ENCODE measurements at places on chromosomes 3 and 15.

GRCh38 chr3:39762537-39763070, 46.8 kb upstream of the MYRIP start:
- no peak for DNase-seq

DNA sequence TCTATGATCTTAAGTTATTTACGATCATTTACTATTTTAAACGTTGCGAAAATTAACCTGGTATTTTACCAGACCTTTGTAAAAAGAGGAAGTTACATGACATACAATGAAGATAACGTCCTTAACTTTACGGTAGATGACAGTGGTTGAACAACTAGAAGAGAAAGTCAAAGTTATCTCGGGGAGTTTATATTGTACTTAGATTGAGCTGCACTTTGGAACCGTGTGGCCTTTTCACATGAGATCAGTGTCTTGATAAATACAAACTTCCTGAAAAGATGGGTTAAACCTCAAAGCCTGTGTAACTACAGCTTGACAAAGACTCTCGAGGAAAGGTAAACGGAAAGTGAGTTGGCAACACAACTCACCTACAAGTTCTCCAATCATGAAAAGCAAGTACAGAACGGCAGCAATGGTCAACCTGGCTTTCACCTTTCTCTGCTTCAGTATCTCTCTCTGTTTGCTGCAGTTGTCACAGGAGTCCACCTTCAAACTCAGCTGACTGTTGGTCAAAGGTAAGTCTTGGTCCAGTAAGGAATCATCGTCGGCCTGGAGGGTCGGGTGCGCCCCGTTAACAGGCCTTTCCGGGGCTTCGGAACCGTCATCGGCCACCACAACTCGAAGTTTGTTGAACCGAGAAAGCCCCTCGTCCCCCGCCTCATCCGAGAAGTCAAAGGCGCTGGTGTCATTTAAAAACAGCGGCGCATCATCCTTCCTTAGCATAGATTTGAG, 793 bp downstream of the SLC30A4 start:
- DNase-seq: no peak

DNA sequence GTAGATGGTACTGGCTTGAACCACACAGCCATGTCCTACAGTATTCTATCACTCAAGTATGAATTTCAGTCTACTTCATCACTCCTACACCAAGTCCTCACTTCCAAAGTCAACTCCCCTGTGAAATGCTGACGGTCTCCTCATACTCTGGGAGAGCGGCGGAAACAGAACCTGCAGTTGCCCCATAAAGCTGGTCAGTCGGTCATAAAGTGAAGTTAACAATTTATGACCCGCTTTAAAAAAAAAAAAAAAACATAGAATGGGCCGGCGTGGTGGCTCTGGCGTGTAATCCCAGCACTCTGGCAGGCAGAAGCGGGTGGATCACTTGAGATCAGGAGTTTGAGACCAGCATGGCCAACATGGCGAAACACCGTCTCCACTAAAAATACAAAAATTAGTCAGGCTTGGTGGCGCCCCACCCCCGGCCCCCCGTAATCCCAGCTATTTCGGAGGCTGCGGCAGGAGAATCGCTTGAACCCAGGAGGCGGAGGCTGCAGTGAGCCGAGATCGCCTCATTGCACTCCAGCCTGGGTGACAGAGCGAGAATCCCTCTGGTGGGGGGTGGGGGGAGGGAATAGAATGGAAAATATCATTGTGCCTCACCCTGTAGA, 2.1 kb downstream of the TRANK1 start:
- no peak for DNase-seq

- DNase-seq: no peak
Observed at GRCh38 chr3:188243124-188243795, 89.3 kb downstream of the LPP start.

- no peak for DNase-seq
Observed at GRCh38 chr15:82653483-82654168, 6.5 kb upstream of the CPEB1 start.

DNA sequence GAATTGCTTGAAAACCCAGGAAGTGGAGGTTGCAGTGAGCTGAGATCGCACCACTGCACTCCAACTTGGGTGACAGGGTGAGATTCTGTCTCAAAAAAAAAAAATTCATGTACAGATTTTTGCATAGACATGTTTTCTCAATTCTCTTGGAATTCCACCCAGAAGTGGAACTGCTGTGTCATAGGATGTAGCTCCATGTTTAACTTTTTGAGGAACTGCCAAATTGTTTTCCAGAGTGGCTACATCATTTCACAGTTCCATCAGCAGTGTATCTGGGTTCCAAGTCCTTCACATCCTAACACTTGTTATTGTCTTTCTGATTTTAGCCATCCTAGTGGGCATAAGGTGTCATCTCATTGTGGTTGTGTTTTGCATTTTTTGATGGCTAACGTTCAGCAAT, 9.9 kb downstream of the CAPN7 start:
- no peak for DNase-seq

DNA sequence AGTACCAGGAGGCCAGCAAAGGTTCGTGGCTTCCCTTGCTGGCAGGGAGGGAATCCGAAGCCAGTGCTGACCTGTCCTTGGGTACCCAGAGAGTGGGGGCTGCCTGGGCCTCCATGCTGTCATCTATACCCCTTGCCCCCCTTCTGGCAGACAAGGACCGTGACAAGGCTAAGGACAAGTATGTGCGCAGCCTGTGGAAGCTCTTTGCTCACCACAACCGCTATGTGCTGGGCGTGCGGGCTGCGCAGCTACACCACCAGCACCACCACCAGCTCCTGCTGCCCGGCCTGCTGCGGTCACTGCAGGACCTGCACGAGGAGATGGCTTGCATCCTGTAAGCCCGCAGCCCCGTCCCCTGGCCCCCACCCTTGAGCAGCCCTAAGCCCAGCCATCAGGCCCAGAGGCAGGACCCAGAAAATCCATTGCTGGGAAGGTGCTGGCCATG, 2.8 kb downstream of the FES start:
- no peak for DNase-seq

DNA sequence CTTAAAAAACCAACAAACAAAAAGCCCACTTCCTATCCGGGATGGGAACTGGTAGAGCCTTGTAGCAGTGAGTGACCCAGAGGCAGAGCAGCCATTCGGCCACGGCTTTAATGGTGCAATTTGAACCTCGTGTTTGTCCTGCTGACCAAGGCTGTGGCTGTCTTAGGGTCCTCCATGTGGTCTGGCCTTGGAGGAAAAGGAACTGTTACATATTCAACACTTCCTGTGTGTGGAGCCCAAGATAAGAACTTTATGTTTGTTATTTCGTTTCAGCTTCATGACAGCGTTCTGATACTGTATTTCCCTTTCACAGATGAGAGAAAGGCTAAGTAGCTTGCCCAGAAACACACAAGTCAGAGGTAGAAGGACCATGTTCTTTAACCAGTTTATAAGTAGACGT, 269.8 kb downstream of the SV2B start:
- DNase-seq: no peak

DNA sequence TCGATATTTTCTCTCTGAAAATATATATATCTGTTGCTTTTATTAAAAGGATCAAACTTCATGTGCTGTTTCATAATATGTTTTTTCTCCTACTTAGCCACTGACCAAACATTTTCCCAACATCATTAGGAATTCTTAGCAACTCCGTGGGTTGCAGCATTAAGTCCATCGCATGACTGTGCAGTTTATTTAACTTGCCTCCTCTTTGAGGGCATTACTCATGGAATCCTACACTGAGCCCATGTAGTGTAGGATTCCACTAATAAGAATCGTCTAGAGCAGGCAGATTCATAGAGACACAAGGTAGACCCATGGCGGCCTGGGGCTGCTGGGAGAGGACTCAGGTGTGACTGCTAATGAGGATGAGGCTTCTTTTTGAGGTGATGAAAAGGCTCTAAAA, 49.3 kb downstream of the CMTM6 start:
- no peak for DNase-seq

- no peak for DNase-seq
Observed at GRCh38 chr3:48215466-48215865, 7.8 kb upstream of the CAMP start.

- DNase-seq: no peak
Observed at GRCh38 chr15:77810130-77810571, 177.4 kb upstream of the LINGO1 start.

GRCh38 chr15:91165850-91166249, 65.8 kb downstream of the SV2B start:
- no peak for DNase-seq

GRCh38 chr3:157261000-157261399, 101.1 kb upstream of the CCNL1 start:
- no peak for DNase-seq

DNA sequence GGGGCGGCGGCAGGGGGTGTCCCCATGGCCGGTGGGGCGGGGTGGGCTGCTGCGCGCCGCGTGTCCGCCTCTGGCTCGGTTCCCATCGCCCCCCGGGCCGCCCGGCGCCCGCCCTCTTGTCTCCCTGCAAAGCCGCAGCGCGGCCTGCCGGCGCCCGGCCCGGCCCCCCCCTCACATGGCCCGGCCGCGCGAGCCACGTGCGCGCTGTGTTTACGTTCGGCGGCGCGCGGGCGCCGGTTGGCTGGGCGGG, 502 bp downstream of the NR1D2 start:
- no peak for DNase-seq

GRCh38 chr3:178107804-178108203, 428.4 kb upstream of the KCNMB2 start:
- DNase-seq: no peak

DNA sequence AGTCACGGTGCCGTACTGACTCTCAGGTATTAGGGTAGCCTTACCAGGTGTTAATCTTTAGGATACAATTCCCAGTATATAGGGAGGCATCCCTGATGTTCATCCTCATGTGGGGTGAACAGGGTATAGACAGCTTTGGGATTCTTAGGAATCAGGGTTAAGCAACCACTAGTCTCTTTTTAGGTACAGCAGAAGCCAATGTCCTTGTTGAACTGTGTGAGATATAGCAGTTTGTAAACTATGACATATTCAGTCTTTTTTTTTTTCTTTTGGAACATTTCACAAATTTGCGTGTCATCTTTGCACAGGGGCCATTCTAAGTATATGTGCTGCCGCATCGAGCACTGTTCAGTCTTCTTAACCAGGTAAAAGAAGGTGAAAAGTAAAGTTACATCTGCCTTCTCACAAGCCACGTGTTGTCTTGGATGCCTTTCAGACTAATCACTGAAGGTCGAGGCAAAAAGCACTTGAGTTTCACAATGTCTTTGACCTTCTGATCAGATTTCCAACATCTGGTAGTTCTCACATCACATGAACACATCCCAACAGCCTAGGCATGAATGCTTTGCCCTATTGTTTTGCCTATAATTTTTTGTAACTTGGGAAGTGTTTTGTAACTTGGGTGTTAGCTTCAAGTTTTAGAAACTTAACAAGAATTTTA, 17.2 kb downstream of the TSEN2 start:
- no peak for DNase-seq

DNA sequence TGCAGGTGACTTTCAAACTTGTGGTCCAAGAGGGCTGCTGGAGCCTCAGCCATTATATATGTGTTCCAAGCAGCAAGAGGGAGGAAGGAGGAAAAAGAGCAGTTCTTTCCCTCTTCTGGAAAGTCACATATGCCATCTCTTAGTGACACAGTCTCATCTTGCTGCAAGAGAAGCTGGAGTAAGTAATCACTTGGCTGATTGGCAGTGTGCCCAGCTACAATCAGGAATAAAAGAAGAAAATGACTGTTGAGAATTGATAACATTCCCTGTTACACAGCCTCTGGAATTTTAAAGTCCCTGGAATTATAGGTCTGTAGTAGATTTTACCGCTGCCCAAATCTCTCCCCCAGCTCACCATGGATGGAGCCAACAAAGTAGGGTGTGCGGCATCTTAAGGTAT, 31.4 kb upstream of the LYZL4 start:
- DNase-seq: no peak

DNA sequence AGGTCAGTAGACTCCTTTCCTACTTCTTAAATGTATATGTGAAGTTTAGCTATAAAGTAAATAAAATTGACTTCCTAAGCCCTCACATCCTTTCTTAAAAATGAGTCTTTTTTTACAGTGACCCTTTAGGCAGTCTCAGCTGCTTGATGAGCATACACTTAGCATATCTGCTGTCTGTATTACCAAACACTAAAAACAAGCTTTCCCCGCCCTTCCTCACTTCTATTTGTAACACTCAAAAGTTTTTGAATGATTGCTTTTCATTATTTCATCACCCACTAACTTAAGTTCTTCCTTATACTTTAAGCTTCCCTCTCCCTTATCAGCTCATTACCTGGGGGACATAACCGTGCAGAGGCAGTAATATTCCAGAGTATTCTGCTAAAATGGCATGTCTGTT, 89.4 kb downstream of the PLOD2 start:
- no peak for DNase-seq

- no peak for DNase-seq
Observed at GRCh38 chr3:38792983-38793382, 23.0 kb downstream of the SCN10A start.

- DNase-seq: no peak
Observed at GRCh38 chr3:130851277-130851676, 42.6 kb upstream of the ATP2C1 start.

GRCh38 chr15:54364961-54365360, 386.7 kb downstream of the UNC13C start:
- DNase-seq: no peak

- DNase-seq: no peak
Observed at GRCh38 chr3:114344492-114344891, 50.7 kb downstream of the TIGIT start.

GRCh38 chr3:29583861-29584260, 303.0 kb downstream of the RBMS3 start:
- no peak for DNase-seq

DNA sequence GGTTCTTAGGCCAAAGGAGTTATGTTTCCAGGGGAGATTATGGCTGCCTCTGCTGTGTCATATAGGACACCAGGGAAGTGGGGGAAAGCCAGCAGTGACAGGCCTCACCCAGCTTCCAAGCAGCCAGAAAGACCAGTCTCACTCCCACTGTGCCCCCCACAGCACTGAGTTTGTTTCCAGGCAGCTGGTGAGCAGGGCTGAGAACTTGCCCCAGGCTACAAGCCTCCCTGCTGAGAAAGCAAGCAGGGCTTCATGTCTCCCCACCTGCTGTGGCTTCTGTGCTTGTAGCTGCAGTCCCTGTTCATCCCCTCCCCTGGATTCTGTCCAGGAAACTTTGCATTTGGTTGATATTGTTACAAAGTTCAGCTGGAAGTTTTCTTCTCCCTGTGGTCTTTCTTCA, 376.3 kb downstream of the PDCD6IP start:
- no peak for DNase-seq

GRCh38 chr15:62977952-62978811, 64.4 kb upstream of the TPM1 start:
- no peak for DNase-seq

Measured in putamen (tissue), 1 donor.